ENCODE measurements at places on chromosomes 6 and 20.

DNA sequence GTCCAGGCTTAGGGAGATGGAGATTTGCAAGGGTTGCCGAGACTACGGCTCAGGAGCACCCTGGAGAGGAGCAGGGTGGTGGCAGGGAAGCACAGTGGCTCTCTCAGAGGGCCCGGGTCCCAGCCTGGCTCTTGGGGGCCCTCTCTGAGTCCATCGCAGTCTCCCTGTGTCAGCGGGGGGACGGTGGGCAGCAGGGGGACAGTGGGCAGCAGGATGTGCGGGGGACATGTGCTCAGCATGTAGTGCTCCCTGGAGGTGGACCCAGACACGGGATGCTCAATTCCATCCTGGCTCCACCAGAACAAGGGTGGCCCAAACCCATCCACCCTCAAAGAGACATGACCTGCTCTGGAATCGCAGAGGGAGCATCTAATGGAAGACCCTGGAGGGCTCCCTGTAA is 43.0 kb upstream of the ZBP1 start:
- H3K27ac ChIP-seq, result no peak overlapping the region
- H3K36me3 ChIP-seq, result no peaks in the 10 kb centered on the region
- H3K4me1 ChIP-seq, result peaks cover 4% of the 10 kb centered on the region
- DNase-seq, result no peak
- no peaks in the 10 kb centered on the region for H3K27me3 ChIP-seq

DNA sequence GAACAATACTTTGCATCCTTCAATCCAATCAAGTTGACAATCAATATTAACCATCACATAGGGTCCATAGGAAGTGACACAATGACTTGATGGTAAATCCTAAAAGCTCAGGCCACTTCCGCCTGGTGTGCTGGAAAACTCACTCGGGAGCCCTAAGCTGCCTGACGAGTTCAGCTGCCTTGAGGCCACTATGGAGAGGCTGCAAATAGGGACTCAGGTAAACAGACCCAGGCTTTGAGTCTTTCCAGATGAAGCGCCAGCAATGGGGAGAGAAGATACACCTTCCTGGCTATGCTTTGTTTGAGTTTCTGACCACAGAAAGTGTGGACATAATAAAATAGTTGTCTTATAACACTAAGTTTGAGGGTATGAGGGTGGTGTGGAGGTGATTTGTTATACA is 112.6 kb downstream of the GPR63 start:
- no peak for DNase-seq
- H3K36me3 ChIP-seq, result no peaks in the 10 kb centered on the region
- no peak overlapping the region for H3K4me3 ChIP-seq
- H3K27me3 ChIP-seq, result peaks cover 9% of the 10 kb centered on the region

GRCh38 chr6:35955970-35956369 is 35.1 kb upstream of the SRPK1 start:
- no peak overlapping the region for H3K27ac ChIP-seq
- DNase-seq, result no peak
- H3K4me3 ChIP-seq, result no peak overlapping the region

DNA sequence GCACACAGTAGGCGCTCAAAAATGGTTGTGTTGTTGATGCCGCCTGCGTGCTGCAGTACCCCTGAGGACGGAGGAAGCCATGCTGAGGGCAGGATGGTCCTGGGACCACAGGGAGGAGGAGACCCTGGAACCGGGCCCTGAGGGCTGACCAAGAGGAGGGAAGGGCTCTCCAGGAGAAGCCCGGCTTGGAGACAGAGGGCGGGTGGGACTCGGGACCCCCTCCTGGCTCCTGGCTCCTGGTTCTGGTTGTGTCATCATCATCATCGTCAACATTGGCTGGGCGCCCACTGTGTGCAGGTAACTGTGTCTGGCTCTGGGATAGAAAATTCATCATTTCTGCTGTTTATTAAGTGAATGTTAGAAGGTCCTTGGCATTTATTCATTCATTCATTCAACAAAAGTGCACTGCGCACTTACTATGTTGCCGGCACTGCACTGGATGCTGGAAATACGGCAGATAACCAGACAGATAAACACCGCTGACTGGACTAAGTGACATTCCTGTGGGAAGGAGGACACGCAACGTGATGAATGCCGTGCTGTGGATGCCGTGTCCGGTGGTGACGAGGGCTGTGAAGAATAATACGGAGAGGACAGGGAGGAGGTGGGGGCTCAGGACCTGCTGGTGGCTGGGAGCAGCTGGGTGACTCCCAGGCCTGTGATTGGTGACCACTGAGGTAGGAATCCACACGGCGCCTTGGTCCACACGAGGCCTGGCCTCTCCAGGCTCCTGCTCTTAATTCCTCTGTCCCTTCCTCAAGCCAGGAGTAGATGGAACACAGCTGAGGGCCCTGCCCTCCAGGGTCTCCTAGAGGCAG is 35.3 kb downstream of the SPDEF start:
- no peaks in the 10 kb centered on the region for H3K27me3 ChIP-seq
- no peaks in the 10 kb centered on the region for H3K36me3 ChIP-seq
- H3K27ac ChIP-seq, result no peak overlapping the region
- DNase-seq, result no peak

GRCh38 chr6:31792090-31792374 is 3.5 kb downstream of the VARS1 start:
- no peak overlapping the region for H3K27ac ChIP-seq
- no peaks in the 10 kb centered on the region for H3K27me3 ChIP-seq
- no peak for DNase-seq
- peaks cover 19% of the 10 kb centered on the region for H3K36me3 ChIP-seq
- H3K4me3 ChIP-seq, result no peak overlapping the region

- peaks cover 8% of the 10 kb centered on the region for H3K36me3 ChIP-seq
- H3K4me3 ChIP-seq, result no peak overlapping the region
- no peak for DNase-seq
- H3K4me1 ChIP-seq, result peaks cover 12% of the 10 kb centered on the region
These were observed 85.2 kb downstream of the SHLD1 start for GRCh38 chr20:5835321-5835821.

GRCh38 chr6:169263836-169264608 is 10.4 kb upstream of the THBS2 start:
- no peak overlapping the region for H3K27ac ChIP-seq
- no peaks in the 10 kb centered on the region for H3K27me3 ChIP-seq
- H3K36me3 ChIP-seq, result no peaks in the 10 kb centered on the region
- no peaks in the 10 kb centered on the region for H3K4me1 ChIP-seq

- DNase-seq, result no peak
- H3K27me3 ChIP-seq, result peaks cover 18% of the 10 kb centered on the region
- H3K27ac ChIP-seq, result no peak overlapping the region
- H3K4me3 ChIP-seq, result no peak overlapping the region
These were observed 139.9 kb upstream of the CDYL start for GRCh38 chr6:4636191-4636880.

DNA sequence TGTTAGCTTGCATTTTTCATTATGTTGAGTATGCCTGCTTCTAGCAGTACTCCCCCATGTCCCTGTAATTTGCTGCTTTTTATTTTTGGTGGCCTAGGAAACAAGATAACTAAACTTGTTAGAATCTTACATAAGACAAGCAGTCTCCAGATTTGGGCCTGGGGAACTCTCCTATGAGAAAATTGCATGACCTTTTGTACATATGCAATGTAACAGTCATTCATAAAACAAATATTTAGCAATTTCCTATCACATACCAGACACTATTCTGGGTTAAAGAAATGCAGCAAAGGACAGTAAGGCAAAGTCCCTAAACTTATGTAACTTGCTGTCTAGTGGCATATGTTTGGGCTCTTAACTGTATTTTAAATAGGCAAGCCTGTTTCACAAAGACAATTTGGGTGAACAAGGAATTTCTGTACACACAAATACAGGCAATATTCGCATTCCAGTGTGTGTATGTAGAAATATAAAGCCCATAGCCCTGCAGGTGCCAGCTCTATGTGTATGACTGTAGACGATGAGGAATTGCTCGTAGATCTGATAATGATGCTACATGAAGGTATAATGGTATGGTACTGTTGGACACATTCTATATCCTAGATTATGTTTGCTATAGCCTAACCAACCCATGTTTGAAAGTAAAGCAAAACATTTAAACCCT is 305.2 kb upstream of the CITED2 start:
- no peak overlapping the region for H3K4me3 ChIP-seq
- no peak for DNase-seq
- no peaks in the 10 kb centered on the region for H3K4me1 ChIP-seq
- H3K27ac ChIP-seq, result no peak overlapping the region
- H3K36me3 ChIP-seq, result no peaks in the 10 kb centered on the region

DNA sequence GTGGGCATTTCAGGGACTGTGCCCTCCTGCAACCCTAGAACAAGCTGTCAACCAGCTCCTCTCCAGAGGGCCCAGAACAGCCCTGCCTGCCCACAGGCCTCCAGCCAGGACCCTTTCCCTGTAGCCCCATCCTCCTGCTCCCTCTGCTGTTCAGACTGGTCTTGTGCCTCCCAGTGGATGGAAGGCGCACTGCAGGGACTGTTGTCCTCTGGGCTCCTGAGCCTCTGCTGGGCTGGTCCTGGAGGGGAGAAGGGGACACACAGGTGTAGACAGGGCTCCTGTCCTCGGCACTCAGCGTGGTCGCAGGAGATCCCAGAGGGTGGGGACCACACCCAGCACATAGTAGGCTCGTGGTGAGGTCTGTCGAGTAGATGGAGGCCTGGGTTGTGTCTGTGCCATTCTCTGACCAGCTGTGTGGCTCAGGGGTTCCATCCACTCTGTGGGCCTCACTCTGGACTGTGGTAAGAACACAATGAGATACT is 11.5 kb downstream of the ITPR3 start:
- peaks cover 51% of the 10 kb centered on the region for H3K4me1 ChIP-seq
- peak; percentile 72 for DNase-seq
- peak overlapping the region; percentile 55 for H3K4me3 ChIP-seq
- H3K36me3 ChIP-seq, result peaks cover 5% of the 10 kb centered on the region

- peaks cover 3% of the 10 kb centered on the region for H3K4me1 ChIP-seq
- H3K4me3 ChIP-seq, result no peak overlapping the region
- DNase-seq, result peak; percentile 77
- H3K27ac ChIP-seq, result no peak overlapping the region
These were observed 102.1 kb upstream of the MYL9 start for GRCh38 chr20:36439040-36439730.

- no peaks in the 10 kb centered on the region for H3K4me1 ChIP-seq
- no peak overlapping the region for H3K4me3 ChIP-seq
- no peak overlapping the region for H3K27ac ChIP-seq
- H3K27me3 ChIP-seq, result no peaks in the 10 kb centered on the region
- H3K36me3 ChIP-seq, result peaks cover 2% of the 10 kb centered on the region
- DNase-seq, result no peak
These were observed 284.1 kb upstream of the PLN start for GRCh38 chr6:118263921-118264486.

GRCh38 chr6:161235776-161236633 is 37.9 kb downstream of the AGPAT4 start:
- peaks cover 10% of the 10 kb centered on the region for H3K4me1 ChIP-seq
- H3K27ac ChIP-seq, result no peak overlapping the region
- no peak overlapping the region for H3K4me3 ChIP-seq
- no peaks in the 10 kb centered on the region for H3K27me3 ChIP-seq
- peaks cover 12% of the 10 kb centered on the region for H3K36me3 ChIP-seq
- DNase-seq, result no peak

DNA sequence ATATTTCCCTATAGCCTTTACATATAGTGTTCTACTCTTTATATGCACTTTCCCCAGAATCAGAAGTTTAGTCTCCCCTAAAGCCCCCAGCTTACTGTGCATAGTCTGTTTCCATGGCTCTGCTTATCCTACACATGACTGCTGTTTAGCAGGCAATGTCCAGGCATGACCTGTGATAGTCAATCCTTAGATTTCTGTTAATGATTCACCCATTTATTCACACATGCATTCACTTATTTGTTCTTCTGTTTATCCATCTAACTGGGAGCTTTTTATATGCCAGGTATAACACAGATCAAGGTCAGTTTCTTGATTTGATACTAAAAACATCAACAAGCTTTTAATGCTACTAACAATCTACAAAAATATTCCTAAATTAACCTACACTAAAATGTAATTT is 300.8 kb downstream of the PHF3 start:
- H3K4me1 ChIP-seq, result no peaks in the 10 kb centered on the region
- no peak overlapping the region for H3K27ac ChIP-seq
- H3K27me3 ChIP-seq, result no peaks in the 10 kb centered on the region
- H3K4me3 ChIP-seq, result no peak overlapping the region
- no peaks in the 10 kb centered on the region for H3K36me3 ChIP-seq

Measured in activated CD8-positive, alpha-beta memory T cell treated with anti-CD3 and anti-CD28 coated beads, Interleukin-2, amount 10 ng/mL, durations not matched to agents 7 days and 5 days (primary cell).